ENCODE measurements at places on chromosomes 5 and 9.

- DNase-seq: no peak
These were observed 130.1 kb downstream of the TRIO start for GRCh38 chr5:14273207-14273767.

GRCh38 chr5:78649211-78649695 lies 681 bp upstream of the LHFPL2 start:
- no peak for DNase-seq

- no peak for DNase-seq
These were observed 6.1 kb upstream of the PANK3 start for GRCh38 chr5:168585119-168585856.

GRCh38 chr5:93665648-93666047 lies 75.8 kb downstream of the POU5F2 start:
- DNase-seq: no peak

DNA sequence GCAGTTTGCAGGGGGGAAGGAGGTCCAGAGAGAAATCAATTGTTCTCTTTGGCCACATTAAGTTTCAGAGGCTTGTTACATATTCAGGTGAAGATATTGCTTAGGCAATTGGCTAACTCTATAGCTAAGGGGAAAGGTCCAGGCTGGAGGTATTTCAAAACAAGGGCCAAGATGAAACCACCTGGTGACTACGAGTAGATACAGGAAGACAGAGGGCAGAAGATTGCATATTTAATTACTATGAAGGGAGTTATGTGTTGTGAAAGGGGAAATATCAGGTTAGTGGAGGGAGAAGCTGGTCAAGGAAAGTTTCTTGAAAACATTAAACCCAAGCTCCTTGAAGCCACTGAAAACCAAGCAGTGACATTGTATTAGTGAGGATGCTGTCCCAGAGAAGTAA lies 1.9 kb upstream of the RAD23B start:
- no peak for DNase-seq

- no peak for DNase-seq
These were observed 47.4 kb downstream of the EXOSC2 start for GRCh38 chr9:130741024-130741305.

- DNase-seq: no peak
These were observed 100.9 kb upstream of the MAP1B start for GRCh38 chr5:72006361-72006760.

GRCh38 chr5:98968056-98968564 lies 39.3 kb upstream of the CHD1 start:
- DNase-seq: no peak

GRCh38 chr5:93580063-93580926 lies 724 bp downstream of the NR2F1-AS1 start:
- peak; percentile 65 for DNase-seq

DNA sequence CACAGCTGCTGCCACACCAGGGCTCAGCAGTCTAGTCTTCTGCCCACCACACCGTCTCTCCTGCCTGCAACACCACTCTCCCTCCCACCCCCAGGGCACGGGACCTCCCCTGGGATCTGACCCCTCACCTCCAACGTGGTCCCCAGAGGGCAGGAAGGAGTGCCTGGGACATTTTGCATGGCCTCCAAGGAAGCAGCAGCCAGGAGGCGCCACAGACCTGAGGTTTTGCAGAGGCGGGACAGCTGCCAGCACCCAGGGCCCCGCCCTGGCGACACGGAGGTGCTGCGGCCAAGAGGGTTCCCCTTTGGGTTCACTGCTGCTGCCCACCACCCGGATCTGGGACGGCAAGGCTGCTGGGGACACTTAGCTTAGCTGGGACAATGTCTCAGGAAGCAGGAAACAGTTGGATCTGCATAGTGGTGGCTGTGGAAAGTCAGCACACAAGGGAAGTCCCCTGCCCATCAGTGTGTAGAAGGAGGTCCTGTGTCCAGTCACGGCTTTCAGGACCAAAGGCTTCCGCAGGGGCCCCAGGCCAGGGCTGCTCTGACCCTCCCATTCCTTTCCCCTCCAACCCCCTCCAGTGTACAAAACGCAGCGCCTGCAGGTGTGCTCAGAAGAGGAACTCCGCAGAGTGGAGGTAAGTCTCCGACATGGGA lies 13.8 kb downstream of the PROP1 start:
- DNase-seq: no peak

DNA sequence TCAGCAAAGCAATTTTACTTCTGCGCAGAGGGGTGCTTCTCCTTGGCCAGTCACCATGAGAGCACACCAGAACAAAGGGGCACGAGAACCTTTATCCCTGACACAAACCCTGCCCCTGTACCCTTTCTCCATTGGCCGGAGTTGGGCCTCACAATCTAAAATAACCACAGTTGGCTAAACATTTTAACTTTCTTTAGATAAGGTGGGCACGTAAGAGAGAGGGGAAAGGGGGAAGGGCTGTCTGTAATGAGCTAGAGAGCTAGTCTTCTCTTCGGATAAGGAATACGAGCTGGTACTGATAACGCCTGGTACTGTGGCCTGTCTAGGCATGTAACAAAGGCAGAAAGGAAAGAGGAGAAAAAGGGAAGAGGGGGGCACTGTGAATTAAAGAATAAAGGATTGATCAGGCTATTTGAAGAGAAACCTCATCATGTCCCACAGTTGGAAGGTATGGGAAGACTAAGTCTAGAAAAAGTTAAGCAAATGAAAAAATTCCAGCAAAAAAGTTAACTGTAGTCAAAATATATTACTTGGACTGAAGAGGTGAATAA lies 1.8 kb upstream of the IARS1 start:
- DNase-seq: no peak

DNA sequence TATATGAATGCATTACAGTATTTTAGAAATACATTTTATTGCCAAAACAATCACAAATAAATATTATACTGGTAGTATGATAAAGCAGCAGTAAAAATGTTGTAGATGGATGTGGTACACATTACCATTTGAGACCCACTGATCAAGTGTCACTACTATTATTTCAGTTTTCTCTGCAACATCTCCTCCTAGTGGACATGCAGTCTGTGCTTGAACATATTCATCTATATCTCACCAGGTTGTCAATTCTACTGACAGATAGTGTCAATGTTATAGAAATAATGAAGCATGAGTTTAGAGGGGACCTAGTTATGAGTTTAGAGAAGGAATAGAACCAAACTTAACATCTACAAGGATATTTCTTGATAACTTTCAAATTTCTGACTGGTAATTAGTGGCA lies 39.2 kb upstream of the ELOVL7 start:
- DNase-seq: peak; percentile 44

DNA sequence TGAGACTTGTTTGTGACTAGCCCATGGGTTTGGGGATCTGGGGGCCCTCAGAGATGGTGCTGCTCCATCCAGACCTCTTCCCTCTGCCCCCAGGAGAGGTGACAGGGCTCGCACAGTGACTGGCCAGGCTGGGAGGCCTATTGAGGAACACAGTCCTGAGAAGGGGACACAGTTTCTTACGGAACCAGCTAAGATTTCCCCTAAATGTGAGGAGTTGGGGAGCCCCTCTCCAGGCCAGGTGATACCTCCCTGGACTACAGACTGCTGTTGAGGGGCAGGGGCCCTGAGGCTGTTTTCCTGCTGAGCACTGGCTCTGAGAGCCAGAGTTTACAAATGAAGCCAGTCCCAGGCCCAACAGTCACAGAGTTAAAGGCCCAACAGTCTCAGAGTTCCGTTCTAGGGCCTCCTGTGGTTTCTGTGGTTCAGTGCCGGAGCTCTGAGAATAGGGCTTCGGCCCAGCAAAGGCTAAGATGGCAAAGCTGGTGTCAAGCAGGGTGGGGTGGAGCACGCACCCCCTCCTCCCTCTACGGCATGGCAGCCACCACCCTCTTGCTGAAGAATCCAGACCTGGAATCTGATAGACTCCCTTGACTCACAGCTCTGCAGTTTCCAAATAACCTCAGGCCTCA lies 1.1 kb upstream of the SEMA4D start:
- DNase-seq: no peak

DNA sequence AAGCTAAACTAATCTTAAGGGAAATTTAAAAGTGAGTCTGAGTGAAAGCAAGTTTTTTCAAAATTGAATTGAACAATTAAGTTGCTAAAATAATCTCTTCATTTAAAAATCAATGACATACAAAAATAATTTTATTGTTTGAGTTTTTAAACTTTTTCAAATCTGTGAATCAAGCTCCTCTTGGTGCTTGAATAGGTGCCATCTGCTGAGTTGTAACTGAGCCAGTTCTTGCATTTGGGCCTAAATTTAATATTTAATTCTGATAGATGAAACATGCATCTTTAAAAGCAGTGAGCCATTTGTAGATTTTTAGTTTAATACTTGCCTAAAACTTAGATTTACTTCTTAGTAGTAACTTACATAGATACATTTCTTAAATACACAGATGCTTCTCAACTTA lies 31.8 kb downstream of the SPATA31D1 start:
- peak; percentile 2 for DNase-seq

- DNase-seq: no peak
These were observed 267.4 kb upstream of the VLDLR start for GRCh38 chr9:2354216-2354615.

GRCh38 chr5:43287493-43287892 lies 25.7 kb downstream of the HMGCS1 start:
- DNase-seq: no peak

DNA sequence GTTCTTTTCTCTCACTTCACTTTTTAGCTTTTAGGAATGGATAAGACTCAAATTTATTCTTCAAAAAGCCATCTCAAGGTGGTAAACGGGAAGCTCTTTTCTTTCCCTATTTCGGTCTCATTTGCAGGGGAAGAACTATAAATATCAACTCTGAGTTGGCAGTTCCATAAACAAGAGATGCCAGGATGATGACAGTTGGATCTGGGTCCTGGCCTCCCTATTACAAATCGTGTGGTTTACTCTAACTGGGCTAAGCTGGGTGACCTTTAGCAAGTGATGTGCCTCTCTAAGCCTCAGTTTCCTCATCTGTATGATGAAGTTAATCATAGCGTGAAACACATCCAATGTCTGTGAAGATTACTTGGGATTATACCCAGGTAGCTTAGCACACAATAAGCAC lies 44.2 kb downstream of the TLE4 start:
- no peak for DNase-seq

DNA sequence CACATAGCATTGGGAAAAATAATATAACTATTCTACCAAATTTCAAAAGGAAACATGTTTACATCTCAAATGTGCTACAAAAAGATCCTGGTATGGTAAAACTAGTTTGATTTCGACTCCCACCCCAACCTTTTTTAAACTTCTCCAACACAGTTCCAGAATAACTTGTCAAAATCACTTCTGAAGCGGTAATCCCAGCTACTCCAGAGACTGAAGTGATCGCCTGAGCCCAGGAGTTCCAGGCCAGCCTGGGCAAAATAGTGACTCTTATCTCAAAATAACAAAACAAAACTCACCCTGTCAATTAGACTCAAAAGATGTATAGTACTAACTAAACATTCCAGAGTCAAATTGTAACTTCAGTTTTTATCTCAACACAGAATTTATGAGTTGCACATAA lies 71.3 kb upstream of the RNF38 start:
- peak; percentile 16 for DNase-seq

DNA sequence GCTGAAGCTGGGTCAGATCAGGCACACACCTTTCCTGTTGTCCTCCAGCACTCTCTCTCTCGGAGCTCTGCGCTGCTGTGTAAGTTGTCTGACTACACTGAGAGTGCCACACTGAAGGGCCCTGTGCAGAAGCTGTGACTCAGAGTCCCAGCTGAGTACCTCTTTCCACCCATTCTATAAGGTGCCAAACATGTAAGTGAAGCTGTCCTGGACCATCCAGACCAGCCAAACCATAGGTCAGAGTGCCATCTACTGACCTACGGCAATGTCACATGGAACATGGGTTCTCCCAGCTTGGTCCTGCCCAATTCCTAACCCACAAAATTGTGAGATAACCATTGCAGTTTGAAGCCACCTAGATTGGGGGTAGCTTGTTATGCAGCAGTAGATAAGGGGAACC lies 68.2 kb downstream of the ADCY2 start:
- DNase-seq: no peak

- no peak for DNase-seq
These were observed 477.7 kb upstream of the C9orf72 start for GRCh38 chr9:28050941-28051340.

- no peak for DNase-seq
These were observed 29.7 kb downstream of the LARP1 start for GRCh38 chr5:154784856-154785255.

DNA sequence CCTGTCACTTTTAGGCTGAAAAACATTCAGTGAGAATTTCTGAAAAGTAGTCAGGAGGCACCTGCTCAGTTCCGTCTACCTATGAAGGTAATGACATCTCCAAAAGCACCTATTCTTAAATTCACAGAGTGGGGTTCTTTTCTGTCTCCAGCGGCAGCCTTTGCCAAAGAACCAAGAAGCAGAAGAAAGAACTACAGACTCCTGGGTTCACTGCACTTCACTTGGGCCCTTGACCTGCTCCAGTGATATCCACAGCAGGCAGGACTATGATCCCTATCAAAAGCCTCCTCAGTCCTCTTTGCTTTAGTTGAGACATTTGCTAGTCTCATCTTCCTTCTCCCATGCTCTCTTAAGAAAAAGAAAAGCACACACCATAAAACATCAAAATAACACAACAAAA lies 19.7 kb upstream of the PLPP6 start:
- no peak for DNase-seq

GRCh38 chr5:172943283-172943841 lies 15.9 kb upstream of the RPL26L1 start:
- peak; percentile 75 for DNase-seq

DNA sequence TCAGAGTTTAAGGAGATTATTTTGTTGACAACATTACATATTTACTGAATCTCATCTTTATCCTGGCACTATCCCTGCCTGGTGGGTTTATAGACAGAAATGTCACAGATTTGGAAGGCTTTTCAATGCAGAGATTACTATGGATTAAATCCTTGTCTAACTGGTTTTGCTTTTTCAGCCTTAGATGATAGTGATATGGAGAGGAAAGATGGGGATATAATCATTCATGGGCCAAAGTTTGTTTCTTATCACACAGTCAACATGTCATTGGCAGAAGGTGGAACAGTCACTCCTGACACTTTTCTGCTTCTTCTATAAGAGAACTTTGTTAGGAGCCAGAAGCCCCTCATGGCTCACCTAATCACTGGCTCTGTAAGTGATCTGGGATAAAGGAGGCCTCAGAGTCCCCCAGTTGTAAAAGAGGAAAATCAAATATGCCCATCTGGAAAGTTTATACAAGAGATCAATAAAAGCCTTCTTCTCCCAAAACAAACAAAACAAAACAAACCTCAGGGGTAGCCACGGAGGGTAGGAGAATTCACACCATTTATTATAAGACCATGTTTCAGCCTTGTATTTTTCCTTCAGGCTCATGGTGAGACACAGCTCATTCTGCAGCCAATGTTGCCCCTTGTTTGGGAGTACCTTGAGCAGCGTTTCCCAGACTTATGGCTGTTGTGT lies 101.2 kb downstream of the PCSK1 start:
- no peak for DNase-seq

GRCh38 chr5:73464016-73464745 lies 15.6 kb upstream of the FOXD1 start:
- DNase-seq: peak; percentile 72

- DNase-seq: no peak
These were observed 8.2 kb upstream of the PHYKPL start for GRCh38 chr5:178240766-178241165.

GRCh38 chr9:847505-847904 lies 6.0 kb downstream of the DMRT1 start:
- no peak for DNase-seq
